ENCODE measurements at places on chromosomes 12 and 14.

DNA sequence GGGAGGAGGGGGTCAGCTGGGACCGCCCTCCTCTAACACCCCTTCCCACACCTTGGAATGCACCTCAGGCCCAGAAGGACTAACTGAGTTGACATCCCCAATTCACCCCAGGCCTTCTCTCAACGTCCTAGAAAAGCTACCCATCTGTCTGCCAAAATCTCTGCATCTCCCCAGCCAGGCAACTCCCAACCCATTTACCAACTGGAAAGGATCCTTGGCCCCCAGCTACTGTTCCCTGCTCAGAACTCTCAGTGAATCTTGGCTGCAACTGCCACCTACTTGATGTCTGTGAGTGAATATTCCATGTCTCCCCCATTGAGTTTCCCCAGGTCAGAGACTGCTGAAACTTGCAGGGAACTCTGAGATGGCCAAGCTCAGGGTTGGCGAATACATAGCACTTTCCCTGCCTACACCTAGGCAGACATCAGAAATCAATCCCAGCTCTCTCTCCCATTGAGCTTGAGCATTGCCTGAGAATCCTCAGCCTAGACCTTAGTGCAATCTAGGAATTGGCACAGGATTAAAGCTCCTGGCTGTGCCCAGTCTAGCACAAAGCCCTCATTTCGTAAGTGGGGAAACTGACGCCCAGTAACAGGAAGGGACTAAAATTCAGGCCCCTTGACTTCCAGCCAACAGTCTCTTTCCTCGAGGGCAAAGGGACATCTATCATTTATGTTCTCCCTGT is 71.9 kb upstream of the NCOR2 start:
- DNase-seq: no peak

GRCh38 chr14:100820957-100821356 is 5.0 kb upstream of the MEG3 start:
- DNase-seq: no peak

DNA sequence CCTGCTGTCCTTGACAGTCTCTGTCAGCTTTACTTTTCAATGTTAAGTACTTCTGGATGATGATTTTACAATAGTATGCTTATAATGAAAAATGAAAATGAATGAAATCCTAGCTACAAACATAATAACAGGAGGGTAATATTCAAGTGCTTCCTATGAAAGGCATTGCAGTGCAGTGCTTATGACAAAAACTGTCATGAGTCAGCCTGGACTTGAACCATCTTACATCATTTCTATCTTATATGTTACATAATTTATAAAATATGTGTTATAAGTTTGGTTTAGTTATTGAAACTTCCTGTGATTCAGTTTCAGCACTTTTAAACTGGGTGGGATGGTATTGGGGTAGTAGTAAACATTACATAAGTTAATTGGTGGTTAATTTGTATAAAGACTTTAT is 451.7 kb downstream of the TMEM117 start:
- DNase-seq: no peak

- DNase-seq: no peak
Measured at GRCh38 chr14:30267141-30267540, 291.8 kb upstream of the G2E3 start.

DNA sequence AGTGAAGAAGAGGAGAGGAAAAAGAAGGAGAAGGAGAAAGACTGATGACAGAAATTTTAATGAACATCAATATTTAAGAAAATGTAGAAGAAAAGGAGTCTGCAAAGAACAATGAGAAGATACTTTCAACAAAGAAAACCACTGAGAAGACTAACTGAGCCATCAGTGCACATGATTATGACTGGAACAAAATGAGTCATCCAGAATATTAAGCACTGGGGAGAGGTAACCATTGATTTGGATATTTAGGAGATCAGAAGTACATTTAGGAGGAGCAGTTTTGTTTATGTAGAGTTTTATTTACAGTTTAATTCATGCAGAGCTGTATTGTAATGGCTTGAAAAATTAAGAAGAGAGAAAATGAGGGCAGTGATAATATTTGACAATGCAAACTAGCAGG is 159.1 kb downstream of the C12orf50 start:
- no peak for DNase-seq

Measured in amygdala (tissue), 56 donors.